Left renal cortex interstitium (tissue), 4 donors: ENCODE measurements at places on chromosomes 11 and 22. TPM values are rescaled to one million over a fixed set of nuclear protein-coding genes. Genes with fewer than 3 reads are reported as not detected.

Gene FZD4
- polyA plus RNA-seq, result 67.2 TPM

GRCh38 chr11:77407613-77408012 is 66.3 kb downstream of the PAK1 start:
- no peak for DNase-seq

Gene HEPACAM
- 2.0 TPM for polyA plus RNA-seq

DNA sequence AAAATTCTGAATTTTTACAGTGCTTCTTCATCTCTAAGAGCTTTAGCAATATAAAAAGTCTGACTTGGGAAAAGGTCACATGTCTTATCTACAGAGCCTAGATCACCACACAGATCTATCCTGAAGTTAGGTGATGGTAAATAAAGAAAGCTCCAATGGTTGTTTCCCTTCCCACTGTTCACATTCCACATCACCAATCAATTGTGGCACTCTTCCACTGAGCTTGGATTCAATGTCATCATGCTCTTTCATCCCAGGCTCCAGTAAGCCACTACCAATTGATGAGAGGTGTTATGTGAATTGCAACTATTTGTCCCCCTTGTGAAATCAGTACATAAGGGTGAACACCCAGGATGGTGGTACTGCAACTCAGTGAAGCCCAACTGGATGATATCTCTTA is 47.8 kb downstream of the ALG9 start:
- DNase-seq, result no peak

Gene SCUBE1
- polyA plus RNA-seq, result 15.9 TPM

Gene MN1
- polyA plus RNA-seq, result 10.4 TPM

DNA sequence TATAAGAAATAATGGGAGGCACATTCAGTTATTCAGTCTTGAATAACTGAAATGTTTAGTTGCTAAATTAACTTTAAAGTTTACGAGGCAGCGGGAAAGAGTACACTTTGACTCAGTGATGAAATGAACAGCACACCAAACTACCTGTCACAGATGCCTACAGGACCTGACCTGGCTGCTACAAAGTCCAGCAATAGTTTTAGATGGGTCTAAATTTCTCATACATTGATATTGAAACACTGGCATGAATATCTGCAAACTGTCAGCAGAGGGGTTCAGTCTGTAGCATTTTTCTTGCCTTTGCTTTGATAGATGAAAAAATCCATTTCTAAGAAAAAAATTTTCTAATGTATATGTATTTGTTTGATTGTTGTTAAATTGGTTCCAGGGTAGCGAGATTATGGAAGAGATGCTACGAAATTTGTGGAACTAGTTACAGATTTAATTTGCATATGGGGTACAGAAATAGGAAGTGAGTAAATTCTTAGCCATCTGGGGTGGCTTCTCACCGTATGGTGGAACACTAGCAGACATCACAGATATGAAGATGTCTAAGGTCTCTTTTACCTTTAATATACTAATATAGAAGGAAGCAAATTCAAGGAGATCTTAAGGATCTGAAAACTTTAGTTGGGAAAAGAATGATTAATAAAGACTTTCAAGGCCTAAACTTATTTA is 20.8 kb upstream of the GAB2 start:
- no peak for DNase-seq

Gene DEPDC7
- 6.7 TPM for polyA plus RNA-seq

Gene P4HA3
- 1.2 TPM for polyA plus RNA-seq

DNA sequence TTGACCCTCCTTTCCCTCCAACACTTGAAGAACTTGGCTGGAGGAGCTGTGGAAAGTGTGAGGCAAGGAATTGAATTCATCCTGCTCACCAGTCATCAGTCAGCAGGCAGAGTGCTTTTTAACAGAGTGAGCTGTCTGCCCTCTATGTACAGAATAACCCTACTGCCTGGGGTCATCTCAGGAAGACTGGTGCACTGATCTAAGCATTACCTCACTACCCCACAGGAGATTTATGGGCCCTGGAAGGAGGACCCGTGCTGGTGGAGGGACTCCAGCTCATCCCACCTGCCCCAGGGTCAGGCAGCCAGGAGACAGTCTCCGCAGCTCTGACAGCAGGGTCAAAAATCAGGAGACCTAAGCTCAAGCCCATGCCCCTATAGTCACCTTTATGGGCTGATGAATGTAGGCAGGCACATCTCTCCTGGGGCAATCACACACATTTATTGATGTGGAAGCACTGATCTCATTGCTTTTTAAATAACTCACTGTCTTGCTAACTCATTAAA is 270.8 kb upstream of the SESN3 start:
- DNase-seq, result no peak

DNA sequence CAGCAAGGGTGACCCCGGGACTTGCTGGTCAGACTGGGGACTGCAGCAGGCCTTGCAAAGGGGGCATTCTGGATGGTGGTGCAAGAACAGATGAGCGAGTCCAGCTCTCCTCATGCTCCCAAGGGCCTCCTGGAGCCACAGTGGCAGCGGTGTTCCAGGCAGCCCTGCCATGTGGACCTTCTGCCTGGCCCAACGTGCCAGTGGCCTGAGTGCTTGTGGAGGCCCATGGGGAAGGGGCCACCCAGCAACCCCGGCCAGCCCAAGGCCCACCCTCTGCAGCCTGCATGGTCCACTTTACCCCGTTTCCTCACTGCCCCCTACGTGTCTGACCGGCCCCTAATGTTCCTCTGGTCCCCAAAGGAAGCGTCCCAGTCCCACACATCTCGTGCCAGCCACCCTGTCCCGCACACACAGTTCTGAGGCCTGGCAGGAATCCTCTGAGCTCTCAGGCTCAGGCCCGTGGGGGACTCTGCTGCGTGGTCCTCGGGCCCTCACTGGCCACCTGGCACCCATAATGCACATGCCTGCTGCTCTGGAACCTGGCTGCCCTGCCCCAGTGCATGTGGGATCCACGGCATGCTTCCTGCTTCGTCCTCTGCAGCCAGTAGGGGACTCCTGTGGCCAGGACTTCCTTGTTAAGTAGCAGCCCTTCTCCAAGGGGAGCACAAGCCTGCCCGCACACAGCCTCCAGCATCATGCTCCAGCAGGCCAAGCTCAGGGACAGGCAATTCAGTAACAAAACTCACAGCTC is 85.5 kb downstream of the DGCR2 start:
- DNase-seq, result no peak

Gene LINC01488
- polyA plus RNA-seq, result 0.08 TPM

Gene GAL
- polyA plus RNA-seq, result 0.21 TPM

DNA sequence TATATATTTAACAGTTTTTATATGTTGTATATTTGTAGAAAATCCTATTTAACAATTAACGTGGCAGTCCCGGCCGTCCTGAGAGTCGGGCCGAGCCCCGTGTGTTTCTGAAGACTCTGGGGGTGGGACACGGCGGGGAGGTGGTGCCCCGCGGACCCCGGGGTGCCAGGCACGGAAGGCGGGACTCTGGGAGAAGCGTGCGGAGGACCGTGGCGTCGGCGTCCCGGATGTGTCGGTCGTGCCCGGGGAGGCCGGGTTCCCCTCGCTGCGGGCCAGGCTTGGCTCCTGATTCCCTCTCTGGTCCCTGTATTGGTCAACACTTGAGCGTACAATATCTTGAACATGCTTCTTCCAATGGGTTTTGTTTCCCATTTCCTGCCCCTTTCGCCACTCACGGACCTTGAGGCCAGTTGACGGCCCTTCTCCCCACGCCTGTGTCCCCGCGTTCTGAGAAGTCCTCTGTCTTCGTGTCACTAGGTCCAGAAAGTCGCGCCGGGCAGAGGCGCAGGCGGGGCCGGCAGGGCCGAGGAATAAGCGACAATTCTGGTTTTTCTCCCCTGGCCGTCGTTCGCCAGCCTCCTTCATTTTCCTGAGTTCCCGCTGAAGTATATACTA is 1076.7 kb downstream of the BRD1 start:
- no peak for DNase-seq

Gene CCDC15
- 4.0 TPM for polyA plus RNA-seq

DNA sequence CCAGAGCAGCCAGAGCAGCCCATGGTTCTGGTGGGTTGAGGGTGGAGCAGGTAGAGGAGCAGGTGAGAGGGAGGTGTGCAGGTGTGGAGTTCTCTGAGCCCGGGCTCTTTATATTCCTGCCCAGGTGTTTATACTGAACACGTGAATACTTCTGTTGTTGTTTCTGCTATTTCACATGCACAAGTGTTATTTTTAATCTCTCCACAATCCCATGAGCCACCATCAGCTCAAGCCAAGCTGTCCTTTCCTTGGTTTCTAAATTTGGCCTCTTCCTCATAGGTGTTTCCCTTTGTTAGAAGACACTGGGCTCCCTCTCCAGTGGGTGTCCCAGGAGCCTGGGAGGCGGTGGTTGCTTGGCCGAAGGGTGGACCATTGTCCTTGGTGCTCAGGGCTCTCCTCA is at the start of gene KRTAP5-3:
Gene KRTAP5-3 (minus strand): TSS at position 101 of the 400 bp plus-strand sequence. CDS start 78 bp downstream, at position 23.
- DNase-seq, result no peak

Gene HTR3B
- 0.17 TPM for polyA plus RNA-seq

DNA sequence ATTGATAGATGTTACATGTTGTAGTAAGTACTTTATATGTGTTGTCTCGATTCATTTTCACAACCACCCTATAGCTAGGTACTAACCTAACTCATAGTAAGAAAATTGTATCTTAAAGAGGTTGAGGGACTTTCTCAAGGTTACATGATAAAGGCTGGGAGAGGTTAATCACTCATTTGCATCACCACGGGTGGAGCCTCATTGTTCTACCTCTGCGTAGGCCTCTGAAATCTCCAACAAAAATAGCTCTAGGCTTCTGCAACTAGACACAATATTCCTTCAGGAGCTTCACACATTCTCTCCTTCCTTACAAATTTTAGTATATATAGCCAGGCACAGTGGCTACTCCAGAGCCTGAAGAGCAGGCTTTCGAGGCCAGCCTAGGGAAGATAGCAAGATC is 408.9 kb upstream of the ANO5 start:
- no peak for DNase-seq

Gene MAJIN
- 1.5 TPM for polyA plus RNA-seq

DNA sequence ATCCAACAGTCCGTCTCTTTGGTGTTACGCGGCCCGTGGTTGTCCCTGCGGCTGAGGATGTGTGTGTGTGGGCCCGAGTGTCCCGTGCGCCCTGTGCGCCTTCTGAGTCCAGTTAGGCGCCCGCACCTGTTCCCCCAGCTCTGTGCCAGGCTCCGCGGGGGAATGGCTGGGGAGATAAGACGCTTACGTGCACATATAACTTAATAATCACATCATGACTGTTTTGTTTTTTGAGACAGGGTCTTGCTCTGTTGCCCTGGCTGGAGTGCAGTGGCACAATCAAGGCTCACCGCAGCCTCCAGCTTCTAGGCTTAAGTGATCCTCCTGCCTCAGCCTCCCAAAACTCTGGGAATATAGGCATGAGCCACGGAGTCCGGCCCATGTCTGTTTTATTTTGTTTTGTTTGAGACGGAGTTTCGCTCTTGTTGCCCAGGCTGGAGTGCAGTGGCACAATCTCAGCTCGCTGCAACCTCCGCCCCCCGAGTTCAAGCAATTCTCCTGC is 817 bp downstream of the ARL2 start:
- no peak for DNase-seq

Gene MS4A15
- not detected for polyA plus RNA-seq

Gene TNNI2
- 1.3 TPM for polyA plus RNA-seq

DNA sequence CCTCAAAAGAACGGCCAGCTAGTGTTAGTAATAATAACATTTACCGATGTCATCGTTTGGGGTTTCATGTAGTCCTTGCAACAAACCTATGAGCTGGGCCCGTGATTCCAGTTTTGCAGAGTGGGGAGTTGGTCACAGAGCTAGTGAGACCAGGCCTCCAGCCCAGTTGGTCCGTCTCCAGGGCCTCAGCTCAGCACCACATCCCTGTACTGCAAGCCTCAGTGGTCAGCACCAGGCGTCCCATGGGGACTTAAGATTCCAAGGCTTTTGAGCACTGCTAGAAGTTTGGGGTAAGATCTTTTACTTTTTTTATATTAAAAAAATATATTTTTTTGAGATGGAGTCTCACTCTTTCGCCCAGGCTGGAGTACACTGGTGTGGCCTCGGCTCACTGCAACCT is 1.1 kb upstream of the TSGA10IP start:
- DNase-seq, result no peak

- no peak for DNase-seq
Observed at GRCh38 chr22:46099740-46100139, 50.6 kb upstream of the PPARA start.

Gene GPHA2
- 3.1 TPM for polyA plus RNA-seq

Gene LIF
- polyA plus RNA-seq, result 1.3 TPM

DNA sequence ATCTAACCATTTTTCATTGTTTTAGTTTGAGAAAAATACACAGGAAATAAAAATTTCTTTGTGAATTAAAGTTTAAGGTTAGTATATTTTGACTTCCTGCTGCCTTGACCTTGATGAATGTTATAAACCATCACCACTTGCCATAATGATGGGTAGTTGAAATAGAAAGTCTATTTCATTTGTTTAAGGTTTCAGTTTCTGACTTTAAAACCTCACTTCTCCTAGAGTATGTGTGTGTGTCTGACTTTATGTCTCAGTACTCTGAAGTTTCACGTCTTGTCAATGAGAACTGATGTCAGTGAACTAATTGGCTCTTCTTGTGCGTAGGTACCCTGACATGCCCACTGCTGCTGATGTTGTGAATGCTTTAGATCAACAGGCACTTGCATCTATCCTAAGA is 188.2 kb downstream of the METTL15 start:
- no peak for DNase-seq

- DNase-seq, result no peak
Observed at GRCh38 chr22:33952776-33953175, 32.5 kb upstream of the LARGE1 start.

Gene MYO7A
- polyA plus RNA-seq, result 1.9 TPM

DNA sequence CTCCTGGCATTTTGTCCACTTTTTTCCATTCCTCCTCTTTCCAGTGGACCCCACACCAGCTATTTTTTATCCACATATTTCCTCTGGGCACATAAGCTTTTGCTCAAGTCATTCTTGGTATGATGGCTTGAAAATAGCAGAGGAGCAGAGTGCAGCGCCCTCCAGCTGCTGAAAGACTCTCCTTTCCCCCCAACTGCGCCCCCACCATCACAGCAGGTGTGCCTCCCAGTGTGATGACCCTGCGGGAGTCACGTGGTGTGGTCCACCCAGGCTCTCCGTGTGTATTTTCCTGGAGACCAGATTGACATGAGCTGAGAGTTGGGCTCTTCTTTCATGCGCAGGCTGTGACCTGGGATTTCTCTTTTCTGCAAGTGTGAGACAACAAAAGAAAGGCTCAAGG is 1241.6 kb downstream of the TBC1D22A start:
- no peak for DNase-seq

- no peak for DNase-seq
Observed at GRCh38 chr22:35834061-35834460, 116.4 kb downstream of the APOL5 start.

- no peak for DNase-seq
Observed at GRCh38 chr11:112539741-112540140, 279.1 kb upstream of the PLET1 start.

Gene KLHDC7B
- polyA plus RNA-seq, result 0.39 TPM

- no peak for DNase-seq
Observed at GRCh38 chr11:123616505-123617198, 37.8 kb downstream of the SCN3B start.

Gene PITPNB
- 54.2 TPM for polyA plus RNA-seq

- no peak for DNase-seq
Observed at GRCh38 chr22:46047841-46048595, 71.1 kb upstream of the WNT7B start.

DNA sequence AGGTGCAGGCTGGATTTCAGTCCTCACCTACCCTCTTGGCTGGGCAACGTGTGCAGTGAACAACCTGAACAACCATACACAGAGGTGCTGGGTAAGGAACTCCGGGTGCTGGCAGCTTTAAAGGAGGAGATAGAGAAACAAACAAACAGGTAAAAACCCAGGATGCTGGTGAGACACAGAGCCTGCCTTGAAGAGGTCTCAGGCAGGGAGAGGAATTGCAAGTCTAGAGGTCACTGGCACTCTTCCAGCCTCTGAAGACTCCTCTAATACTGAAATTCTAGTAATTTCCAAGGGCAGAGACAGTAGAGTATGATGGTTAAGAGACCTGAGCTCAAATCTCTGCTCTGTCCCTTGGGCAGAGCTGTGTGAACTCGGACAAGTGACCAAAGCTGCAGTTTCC is 192.5 kb downstream of the CEP164 start:
- no peak for DNase-seq
